ENCODE measurements at places on chromosomes 4 and X.

- no peak for DNase-seq
These were observed 2563.6 kb downstream of the PCDH7 start for GRCh38 chr4:33283818-33284217.

- DNase-seq, result no peak
These were observed 25.5 kb upstream of the FHL1 start for GRCh38 chrX:136121788-136122187.

DNA sequence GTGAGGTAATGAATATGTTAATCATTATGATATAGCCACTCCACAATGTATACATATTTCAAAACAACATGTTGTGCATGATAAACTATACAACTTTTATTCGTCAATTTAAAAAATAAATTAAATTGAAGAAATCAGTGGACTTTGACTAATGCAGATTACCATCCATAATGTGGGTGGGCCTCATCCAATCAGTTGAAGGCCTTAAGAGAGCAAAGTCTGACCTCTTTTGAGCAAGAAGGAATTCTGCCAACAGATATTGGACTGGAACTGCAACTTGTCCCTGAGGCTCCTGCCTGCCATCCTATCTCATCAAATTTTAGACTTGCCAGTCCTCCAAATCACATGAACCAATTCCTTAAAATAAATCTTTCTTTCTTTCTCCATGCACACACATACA is 57.4 kb upstream of the SLC16A2 start:
- DNase-seq, result no peak

DNA sequence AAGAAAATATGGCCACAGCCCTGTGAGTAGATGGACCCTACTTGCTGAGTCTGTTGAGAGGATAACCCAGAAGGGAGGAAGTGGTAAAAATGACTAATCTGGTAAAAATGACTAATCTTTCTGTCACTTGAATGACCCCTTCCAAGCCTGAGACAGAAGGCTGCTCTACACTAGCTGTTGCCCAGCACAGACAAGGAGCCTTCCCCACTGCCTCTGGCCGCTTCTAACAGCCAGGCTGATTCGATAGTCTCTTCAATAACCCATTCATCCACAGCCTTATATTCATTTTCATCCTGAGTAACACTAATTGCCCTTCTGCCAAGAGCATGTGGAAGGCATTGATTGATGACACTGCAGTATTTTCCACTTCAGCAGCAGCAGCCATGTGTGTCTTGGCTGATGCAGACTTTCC is 18.4 kb downstream of the MAGEB17 start:
- no peak for DNase-seq

DNA sequence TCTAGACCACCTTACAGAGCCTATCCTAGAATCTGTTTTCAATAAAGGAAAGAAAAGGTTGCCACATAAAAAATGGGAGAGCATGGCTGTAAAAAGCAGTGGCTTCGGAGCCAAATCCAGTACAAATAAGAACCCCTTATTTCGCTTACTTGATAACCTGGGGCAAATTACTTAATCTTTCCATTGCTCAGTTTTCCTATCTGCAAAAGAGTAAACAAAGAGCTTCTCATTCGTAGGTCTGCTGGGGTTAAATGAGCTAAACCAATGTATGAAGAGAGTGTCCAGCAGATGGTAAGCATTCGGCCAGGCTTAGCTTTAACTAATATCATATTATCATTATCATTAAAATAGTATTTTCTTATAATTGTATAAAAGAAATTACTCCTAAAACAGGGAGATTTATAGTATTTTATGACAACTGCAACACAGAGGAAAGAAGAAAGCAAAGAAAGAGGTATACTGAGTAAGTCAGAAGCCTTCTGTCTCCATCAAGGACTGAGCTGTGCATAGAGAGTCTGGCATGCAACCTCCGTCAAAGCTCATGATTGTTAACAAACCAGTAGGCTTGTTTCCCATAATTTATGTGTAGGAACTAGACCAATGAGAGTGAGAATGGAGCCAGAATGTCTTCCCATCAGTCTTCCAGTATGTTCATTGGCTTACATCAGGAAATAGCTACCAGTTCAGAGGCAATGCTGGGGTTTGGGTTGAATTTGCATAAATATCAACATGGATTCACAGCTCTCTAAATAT is 364.9 kb downstream of the UNC5C start:
- DNase-seq, result no peak

GRCh38 chr4:108433832-108434231 is 186.5 kb upstream of the RPL34 start:
- no peak for DNase-seq

DNA sequence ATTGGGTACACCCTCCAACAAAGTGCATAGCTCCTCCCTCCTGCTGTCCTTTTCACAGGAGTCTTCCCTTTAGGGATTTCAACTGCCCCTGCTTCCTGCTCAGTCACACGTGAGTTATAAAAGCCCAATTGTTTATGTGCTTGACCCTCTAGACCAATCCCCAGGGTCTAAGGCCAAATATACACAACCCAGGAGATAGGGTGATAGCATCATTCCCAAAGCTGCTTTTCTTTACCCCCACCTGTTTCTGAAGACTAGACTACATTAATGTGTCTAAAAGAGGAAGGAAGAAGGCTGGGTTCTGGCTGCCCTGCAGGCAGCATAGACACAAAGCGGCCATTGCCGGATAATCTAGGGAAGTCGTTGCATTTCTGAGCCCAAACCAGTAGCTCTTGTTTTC is 526.7 kb upstream of the FRG1 start:
- DNase-seq, result no peak

DNA sequence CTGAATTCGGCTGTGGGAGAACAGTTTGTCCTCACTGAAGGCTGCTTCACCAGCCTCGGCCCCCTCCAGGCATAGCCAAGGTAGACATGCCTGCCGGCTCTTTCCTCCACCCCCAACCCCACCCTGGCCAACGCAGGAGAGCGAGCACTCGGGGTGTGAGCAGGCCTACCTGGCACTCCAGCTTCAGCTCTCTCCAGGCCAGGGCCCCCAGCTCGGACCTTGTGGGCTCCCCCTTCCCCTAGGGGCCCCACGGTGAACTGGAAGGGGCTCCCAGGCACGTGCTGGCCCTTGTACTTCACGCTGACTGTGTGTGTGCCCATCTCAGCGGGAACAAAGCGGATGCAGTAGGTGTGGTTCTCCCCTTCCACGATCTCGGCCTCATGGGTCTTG is 22.4 kb downstream of the FLNA start:
- no peak for DNase-seq

- no peak for DNase-seq
These were observed 513.5 kb upstream of the NR3C2 start for GRCh38 chr4:148955564-148956297.

- DNase-seq, result no peak
These were observed 15.0 kb upstream of the TTC29 start for GRCh38 chr4:146960634-146961033.

DNA sequence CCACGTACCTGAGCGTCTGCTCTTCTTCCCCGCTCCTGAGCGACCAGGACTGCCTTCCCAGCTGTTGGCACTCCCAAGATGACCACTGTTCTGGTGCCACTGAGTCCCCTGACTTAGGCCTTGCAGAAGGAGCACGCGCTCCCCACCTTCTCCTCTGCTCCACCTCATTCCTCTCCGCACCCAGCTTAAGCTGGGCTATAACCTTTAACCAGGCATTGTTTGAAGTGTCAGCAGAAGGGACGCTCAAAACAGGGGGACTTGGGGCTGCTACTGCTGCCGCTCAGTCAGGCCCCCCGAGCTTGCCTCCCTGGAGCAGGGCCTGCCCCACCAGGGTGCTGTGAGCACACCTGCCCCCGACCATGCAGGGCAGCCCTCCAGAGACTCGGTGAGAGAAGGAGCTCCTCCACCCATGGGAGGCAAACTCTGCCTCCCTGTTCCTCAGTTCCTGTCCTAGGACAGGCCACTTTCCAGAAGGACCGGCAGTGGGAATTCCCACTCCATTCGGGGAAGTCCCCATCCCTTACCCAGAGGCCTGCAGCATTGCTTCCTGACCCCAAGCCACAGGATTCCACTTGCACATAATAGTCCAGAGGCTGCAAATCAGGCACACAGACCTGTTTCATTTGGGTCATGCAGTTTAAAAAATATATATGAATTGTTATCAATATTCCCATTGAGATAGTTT is 99.7 kb upstream of the ENPP6 start:
- DNase-seq, result no peak

DNA sequence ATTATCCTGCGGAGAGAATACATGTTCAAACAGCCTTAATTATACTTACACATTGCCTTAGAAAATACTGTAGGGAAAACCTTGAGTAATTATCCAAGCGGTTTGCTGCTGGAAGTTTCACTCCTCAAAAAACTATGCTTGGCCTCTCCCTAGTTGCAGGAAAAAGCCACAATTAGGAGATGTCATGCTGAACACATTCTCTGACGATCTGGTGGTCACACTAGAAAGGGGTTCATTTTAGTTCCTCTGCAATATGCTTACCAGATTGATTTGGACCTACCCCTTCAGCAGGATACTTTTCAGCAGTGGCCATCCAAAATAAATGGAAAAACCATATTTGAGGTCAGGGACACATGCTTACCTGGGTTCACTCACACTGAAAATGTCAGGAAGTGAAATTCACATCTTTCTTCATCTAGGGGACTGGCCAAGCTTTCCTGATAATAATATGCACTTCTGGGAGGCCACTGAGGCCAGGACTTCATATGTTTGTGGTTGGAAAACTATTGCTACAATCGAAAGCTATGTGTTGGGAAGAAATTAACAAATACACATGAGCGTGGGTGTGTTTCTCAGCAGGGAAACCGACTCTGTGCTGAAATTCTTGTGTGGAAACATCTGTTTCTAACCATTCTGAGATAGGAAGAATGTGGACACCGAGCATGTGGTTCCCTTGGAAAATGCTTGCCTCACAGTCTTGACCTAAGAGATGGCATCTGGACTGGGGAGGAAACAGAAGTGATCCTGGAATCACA is 68.8 kb downstream of the ATXN3L start:
- no peak for DNase-seq

DNA sequence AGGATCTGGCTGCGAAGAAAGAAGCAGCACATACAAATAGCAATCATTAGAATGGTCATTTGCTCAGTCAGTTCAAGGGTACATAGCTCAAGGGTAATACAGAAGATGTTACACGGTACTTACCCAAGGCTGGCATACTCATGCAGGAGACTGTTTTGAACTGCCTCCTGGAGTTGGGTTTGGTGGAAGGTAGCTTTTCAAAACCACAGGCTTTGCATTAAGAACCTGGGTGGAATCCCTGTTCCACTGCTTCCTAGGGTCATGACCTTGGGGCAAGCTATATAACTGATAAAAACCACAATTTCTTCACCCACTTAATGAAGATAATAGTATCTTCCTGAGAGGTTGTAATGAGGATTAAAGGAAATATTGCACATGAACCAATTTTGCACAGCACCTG is 36.5 kb downstream of the TBC1D9 start:
- DNase-seq, result no peak

DNA sequence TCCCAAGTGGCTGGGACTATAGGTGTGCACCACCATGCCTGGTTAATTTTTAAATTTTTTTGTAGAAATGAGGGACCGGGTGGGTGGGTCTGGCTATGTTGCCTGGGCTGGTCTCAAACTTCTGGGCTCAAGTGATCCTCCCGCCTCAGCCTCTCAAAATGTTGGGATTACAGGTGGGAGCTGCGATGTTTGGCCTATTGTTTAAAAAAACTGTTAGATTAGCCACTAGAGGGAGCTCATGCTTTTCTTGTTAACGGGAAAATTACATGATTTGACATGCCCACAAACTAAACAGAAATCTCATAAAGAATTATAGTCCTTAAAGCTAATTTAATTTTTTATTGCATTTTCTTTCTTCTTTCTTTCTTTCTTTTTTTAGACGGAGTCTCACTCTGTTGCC is 5.0 kb upstream of the SDAD1 start:
- peak; percentile 31 for DNase-seq

DNA sequence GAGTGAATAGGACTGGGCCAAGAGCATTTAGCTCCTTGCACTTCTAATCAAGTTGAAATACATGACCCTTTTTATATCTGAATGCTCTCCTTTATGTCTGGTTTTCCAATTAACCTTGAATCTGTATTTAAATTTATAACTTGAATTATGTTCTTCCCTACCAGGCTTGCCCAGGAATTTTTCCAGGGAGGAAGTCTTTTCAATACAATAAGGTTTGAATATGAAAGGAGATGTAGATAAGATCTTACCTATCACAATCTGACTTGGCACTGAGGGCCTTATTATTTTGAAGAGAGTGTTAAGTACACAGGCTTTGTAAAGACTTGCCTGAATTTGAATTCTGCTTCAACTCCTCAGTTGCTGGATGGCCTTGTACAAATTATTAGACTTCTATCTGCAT is 555.7 kb downstream of the PCDH7 start:
- no peak for DNase-seq

DNA sequence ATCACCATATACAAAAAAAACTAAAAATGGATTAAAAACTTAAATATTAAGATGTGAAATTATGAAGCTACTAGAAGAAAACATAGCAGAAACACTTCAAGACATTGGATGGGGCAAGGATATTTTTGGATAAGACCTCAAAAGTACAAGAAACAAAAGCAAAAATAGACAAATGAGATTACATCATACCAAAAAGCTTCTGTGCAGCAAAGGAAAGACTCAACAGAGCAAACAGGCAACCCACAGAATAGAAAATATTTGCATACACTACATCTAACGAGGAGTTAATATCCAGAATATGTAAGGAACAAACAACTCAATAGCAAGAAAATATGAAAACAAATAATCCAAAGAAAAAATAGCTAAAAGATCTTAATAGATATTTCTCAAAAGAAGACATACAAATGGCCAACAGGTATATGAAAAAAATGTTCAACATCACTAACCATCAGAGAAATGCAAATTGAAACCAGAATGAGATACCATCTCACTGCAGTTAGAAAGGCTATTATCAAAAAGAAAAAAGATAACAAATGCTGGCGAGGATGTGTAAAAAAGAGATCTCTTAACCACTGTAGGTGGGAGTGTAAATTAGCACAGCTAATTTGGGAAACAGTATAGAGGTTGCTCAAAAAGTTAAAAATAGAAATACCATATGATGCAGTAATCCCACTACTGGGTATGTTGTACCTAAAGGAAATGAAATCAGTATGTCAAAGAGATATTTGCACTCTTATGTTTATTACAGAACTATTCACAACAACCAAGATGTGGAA is 17.8 kb upstream of the LRCH2 start:
- DNase-seq, result no peak

GRCh38 chrX:34790026-34790425 is 132.9 kb upstream of the TMEM47 start:
- DNase-seq, result no peak

GRCh38 chr4:61160478-61160877 is 39.6 kb upstream of the ADGRL3 start:
- no peak for DNase-seq

DNA sequence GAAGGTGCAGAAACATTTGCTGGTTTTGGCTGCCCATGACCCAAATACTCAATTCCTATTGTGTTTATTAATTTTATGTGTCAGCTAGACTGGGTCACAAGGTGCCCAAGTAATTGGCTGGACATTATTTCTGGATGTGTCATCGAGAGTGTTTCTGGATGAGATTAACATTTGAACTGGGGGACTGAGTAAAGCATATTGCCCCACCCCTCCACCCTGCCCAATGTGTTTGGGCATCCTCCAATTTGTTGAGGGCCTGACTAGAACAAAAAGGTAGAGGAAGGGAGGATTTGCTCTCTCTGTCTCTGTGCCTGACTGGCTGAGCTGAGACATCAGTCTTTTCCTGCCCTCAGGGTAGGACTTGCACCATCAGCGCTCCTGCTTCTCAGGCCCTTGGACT is 29.7 kb upstream of the LCORL start:
- no peak for DNase-seq

- no peak for DNase-seq
These were observed 100.0 kb downstream of the SHISA3 start for GRCh38 chr4:42497142-42497910.

- DNase-seq, result no peak
These were observed 200.6 kb downstream of the APBB2 start for GRCh38 chr4:41013746-41014145.

Measured in NCI-H2081 (cell line).